ENCODE measurements at places on chromosomes 12 and 14.
A peak's percentile ranks its signal among the peaks of the same experiment; 100 is the strongest.

DNA sequence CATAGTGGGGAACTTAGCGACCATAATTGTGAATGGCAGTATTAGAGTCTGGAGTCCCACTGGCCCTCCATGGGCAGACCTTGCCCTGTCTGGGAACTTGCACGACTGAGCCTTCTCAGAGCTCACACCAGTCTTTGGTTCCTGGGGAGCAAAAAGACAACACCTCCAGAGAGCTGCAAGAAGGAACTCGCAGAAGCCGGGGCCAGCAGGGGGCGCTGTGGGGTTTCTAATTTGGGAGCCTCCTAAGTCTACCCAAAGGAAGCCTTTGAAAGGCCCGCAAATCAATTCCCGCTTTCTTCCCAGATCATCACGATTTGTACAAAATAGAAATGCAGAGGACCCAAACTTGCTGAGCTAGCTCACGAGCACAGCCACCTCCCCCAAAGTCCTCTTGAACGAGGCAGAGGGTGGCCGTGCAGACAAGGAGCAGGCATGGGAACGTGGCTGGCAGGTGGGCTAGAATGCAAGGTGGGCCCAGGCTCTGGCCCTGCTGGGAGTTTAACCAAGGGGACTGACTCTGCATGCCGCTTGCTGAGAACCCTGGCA, 46.3 kb upstream of the FBXO21 start:
- peak; percentile 24 for DNase-seq

GRCh38 chr12:64670919-64671639, 60.8 kb downstream of the RASSF3 start:
- no peak for DNase-seq

GRCh38 chr14:87944987-87945604, 47.9 kb downstream of the GALC start:
- no peak for DNase-seq

- DNase-seq = peak; percentile 58
These were observed 37.5 kb downstream of the CHST11 start for GRCh38 chr12:104494137-104494792.

DNA sequence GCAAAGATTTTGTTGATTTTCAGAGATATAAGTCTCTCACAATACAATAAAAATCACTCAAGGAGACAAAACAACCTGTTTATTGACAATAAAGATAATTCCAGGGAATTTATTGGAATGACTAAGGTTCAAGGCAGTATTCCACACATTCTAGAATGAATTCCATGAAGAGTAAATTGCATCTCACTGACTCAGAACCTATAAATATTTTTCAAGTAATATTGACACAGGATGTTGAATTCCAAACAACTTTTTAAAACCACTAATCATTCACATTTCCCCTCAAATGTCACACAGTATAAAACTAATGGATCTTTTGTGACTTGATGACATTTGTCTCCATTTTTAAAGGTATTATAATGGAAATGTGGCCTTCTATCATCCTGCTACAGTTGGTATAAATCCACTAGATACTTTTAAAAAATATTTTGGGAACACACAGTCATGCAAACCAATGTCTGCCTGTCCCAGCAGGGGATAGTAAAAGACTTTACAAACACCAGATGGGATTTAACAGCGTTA, 42.1 kb upstream of the LGR5 start:
- no peak for DNase-seq

GRCh38 chr14:76872796-76873432, 46.7 kb downstream of the LRRC74A start:
- peak; percentile 47 for DNase-seq

GRCh38 chr14:104476437-104476836, 103.1 kb upstream of the C14orf180 start:
- no peak for DNase-seq

- DNase-seq = no peak
These were observed 33.8 kb downstream of the LRIG3 start for GRCh38 chr12:58886474-58886873.

DNA sequence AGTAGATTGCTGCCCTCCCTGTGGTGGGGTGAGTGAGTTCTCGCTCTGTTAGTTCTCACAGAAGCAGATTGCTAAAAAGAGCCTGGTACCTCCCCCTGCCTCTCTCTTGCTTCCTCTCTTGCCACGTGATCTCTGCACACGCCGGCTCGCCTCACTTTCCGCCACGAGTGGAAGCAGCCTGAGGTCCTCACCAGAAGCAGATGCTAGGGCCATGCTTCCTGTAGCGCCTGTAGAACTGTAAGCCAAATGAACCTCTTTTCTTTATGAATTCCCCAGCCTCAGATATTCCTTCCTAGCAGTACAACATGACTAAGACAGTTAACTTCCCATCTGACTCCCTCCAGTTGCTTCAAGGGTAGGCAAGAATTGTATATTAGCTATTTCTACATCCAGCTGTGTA, 76.2 kb downstream of the ETV6 start:
- no peak for DNase-seq

GRCh38 chr14:75042035-75042434, 9.2 kb downstream of the MLH3 start:
- DNase-seq = no peak

- no peak for DNase-seq
These were observed 592.2 kb downstream of the ETNK1 start for GRCh38 chr12:23217158-23217557.

DNA sequence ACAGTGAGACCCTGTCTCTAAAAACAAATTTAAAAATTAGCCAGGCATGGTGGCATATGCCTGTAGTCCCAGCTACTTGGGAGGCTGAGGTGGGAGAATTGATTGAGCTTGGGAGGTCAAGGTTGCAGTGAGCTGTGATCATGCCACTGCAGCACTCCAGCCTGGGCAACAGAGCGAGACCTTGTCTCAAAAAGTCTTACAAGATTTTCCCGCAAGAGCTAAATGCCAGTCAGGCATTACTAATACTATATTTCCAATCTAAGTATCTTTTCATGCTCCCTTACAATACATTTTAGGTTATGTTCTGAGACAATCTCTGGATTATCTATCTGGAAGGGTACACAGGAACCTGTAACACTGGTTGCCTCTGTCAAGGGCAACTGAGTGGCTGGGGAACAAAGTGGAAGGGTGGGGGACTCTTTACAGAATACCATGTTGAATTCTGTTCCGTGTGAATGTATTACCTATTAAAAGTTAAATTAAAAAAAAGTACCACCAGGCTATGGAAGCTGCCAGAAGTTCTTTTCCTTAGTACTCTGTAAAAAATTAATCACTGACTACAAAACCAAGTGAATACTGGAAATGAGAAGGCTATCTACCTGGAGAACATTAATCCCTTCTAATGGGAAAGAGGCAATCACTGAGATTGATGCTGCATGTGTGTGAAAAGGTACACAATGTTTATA, 56.7 kb downstream of the BTBD7 start:
- DNase-seq = no peak
